ENCODE measurements at places on chromosomes 3 and 15. TPM values are rescaled to one million over a fixed set of nuclear protein-coding genes. Genes with fewer than 3 reads are reported as not detected.

GRCh38 chr15:71124937-71125790, 9.9 kb downstream of the THSD4 start:
- no peak for DNase-seq

DNA sequence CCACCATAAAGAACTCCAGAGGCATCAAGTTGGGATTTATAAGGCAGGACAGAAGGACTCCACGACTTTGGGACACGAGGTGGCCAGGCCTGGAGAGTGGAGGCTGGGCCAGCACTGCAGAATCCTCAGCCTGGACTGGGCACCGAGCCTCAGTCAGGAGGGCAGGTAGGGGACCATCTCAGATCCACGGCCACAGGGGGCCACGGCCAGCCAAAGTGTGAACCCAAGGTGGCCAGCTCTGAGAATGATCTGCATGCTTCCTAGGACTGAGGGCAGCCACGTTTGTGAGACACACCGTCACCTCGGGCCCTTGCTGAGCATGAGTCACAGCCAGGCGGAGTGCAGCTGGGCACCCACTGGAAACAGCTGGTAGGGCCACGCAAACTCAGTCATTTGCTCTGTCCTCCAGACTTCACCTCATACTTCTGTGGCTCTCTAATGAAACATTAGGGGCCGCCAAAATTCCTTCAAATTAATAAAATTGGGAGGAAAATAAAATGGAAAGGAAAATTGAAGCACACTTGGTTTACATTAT, 65.8 kb downstream of the CTNNB1 start:
- DNase-seq = no peak

DNA sequence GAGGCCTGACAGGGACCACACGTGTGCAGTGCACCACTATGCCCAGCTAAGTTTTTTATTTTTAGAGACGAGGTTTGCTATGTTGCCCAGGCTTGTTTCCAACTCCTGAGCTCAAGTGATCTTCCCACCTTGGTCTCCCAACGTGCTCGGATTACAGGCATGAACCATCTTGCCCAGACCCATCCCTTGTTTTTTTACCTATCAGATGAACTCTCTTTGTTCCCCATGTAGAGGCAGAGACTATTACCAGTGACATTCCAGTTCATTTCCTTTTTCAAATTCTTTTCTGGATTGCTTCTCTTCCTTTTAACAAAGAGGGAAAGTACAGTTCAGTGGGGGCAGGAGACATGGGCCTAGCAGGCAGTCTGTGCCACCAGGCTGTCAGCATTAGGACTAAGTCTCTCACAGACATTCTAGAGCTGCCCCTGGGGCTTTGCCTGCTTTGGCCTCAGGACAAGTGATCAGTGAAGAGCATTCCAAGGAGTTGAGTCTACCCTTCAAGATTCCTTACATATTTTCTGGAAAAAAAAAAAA, 103.5 kb upstream of the SLC7A14 start:
- no peak for DNase-seq

GRCh38 chr15:26461847-26462608, 310.8 kb downstream of the GABRB3 start:
- DNase-seq = no peak

DPPA2 gene
- not detected for total RNA-seq

CTXN2 gene
- total RNA-seq = not detected

SERINC4 gene
- 0.43 TPM for total RNA-seq

AMIGO3 gene
- total RNA-seq = 0.35 TPM
